ENCODE measurements at places on chromosomes 16 and 17.

DNA sequence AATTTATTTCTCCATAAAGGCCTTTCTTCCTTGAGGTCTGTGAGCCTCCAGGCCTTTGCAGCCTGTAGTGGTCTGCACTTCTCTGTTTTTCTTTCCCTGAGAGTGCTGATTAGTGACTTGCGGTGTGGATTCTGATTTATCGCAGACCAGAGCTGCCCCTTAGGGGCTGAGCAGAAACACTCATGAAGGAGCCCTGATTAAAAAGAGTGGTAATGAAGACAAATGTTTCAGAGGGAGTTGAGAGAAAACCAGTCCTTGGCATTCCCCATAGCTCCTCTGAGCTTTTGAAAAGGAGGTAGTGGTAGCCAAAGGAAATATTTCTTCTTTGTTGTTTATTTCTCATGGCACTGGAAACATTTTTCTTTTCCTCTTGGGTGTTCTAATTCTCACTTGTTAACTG, 268.1 kb upstream of the TBX2 start:
- no peak for DNase-seq

DNA sequence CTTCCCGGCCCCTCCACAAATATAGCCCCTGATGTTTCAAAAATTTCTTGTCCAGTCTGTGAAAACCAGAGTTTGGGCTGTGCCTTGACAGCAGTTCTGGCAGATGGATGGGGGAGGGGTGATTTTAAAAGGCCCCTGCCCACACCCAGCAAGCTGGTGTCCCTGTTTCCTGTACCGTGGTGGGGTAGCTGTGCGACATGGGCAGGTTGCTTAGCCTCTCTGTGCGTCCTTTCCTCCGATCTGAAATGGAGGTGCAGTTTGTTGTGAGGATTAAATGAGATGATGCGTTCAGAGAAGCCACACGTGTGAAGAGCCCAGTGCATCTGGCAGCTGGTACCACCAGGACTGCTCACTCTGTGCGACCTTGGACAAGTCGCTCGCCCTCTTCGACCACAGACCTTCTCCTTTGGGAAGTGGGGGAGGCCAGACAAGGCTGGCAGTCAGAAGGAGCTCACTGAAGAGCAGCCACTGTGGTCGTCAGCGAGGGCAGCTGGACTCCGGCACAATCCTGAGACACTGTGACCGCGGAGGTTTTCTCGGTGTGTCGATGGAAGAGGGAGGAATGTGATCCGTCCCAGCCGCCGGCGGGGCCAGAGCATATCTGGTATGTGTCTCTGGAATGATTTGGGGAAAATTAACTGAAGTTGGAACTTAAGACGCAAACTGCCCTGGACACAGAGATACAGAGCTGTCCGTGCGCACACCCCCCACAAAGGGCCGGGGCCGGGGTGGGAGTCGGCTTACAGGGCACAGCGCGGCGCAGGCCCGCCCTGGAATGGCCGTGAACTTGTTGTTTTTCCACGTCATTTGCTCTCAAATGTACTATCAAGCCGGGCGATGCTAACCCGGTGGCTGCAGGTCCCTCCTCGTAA, 721 bp upstream of the WFIKKN2 start:
- no peak for DNase-seq

DNA sequence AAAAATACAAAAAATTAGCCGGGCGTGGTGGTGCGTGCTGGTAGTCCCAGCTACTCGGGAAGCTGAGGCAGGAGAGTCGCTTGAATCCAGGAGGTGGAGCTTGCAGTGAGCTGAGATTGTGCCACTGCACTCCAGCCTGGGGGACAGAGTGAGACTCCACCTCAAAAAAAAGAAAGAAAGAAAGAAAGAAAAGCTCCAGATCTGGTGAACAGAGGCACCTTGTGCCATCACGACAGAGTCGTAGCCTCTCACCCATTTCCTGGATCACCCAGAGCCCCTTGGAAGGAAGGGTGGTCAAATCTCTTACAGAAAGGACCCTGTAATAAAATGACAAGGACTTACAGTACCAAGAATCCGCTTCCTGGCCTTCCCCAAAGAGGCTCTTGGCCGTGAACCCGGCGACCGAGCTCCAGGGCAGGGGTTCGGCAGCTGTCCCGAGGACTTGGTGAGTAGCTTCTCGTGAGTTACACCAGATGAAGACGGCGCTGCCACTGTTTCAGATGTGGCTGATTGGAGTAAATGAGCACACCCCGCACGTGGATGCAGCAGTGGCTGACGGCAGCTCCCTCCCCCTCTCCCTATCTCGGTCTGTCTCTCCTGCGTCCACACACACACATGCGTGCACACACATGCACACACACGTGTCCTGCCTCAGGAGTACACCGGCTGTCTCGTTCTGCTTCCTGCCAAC, 13.5 kb downstream of the LGALS3BP start:
- no peak for DNase-seq

DNA sequence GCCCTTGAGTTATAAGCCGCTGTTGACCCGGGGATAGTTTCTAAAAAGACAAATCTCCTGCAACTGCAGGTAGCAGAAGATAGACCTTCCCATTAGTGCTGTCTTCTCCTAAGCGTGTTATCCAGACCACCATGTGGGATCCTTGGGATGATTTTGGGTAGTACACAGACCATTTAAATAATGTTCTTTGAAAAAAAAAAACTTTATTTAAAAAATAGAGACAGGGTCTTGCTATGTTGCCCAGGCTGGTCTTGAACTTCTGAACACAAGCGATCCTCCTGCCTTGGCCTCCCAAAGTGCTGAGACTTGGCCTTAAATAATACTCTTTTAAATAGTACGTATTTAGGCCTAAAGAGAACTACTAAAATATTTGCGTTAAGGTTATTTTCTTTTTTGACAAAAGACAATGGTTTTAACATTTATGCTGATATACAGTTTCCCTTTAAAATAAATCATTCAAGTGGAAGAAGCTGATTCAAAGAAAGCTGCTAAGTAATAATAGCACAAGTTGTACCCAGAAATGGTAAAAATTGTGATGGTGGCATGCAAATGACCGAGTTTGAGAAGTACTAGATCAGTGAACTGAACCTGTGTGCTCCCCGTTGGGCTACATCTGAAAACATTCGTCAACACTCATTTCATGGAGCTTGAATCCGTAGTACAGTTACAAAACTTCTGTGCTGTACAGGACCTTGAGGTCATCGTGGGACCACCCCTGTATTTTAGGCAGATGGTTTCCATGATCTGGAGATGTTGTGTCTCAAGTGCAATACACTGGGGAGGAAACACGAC, 24.0 kb downstream of the SMARCE1 start:
- no peak for DNase-seq

DNA sequence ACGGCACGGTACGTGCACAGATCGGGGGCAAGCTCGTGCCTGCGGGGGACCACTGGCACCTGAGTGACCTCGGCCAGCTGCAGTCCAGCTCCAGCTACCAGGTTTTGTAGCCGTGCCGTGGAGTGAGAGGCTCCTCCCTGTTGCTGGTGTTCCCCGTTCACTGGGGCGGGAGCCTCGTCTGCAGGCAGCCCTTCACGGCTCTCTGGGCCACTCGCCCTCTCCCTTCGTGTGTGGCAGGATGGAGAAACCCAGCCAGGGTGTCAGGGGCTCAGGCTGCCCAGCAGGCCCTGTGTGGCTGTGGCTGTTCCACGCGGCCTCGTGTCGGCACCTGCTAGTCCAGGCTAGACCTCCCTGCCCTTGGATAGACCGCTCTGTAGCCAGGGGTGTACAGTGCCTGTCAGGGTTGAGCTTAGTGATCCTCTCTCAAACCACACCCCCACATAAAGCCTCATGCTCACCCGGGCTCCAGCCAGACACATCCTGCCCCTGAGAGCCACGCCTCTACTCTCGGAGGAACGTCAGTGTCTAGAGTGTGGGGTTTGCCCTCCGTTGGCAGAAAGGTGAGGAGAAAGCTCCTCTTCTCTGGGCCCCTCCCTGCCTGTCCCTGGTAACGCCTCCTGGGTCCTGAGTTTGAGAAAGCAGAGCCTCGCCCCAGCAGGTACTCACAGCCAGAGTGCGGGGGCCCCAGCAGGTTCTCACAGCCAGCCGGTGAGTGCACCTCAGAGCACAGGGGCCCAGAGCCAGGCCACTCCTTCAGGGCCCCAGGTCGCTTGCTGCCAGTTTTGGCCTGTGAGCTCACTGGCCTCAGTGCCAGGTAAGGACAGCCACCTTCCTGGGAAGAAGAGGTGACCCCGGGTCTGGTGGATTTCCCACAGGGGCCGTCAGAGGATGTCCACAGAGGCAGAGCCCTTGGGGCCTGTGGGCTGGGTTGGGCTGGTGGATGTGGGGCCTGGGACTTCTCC, 27.7 kb downstream of the NME3 start:
- no peak for DNase-seq
